ENCODE measurements at places on chromosomes 7 and 10.

- DNase-seq = no peak
Measured at GRCh38 chr10:130751106-130751840, 560.2 kb downstream of the TCERG1L start.

DNA sequence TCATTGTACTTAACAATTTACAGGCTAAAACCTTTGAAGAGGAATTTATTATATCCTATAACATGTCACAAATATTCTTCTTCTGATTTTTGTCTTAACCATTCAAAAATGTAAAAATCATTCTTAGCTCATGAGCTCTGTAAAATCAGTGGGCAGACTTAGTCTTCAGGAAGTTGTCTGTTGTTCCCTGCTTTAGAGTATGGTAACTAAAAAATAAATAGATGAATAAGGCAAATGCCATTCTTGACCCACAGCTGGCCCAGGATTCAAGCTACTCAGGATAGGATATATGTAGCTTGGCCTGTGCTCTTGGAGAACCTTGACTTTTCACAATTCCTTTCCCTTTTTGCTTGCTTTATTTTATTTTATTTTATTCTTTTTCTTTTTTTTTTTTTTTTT lies 51.5 kb downstream of the LRRC4 start:
- no peak for DNase-seq

DNA sequence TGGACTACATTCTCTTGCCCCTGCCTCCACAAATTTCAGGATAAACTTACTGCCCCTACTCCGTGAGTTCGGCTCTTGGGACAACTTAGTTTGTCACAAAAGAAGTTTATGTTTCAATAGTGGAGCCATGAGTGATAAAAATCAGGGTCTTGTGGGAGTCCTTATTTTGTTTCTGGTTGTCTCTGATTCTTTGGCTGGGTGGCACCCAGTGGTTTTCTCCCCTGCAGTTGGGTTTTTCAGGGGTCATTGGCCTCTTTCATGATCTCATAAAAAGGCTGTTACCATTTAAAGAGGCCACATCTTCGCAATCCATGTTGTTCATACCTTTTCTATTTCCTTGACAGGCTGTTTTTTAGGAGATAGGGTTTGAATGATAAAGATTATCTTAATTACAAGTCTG lies 5.5 kb downstream of the TET1 start:
- no peak for DNase-seq

GRCh38 chr7:104979167-104979841 lies 34.7 kb upstream of the KMT2E start:
- no peak for DNase-seq

DNA sequence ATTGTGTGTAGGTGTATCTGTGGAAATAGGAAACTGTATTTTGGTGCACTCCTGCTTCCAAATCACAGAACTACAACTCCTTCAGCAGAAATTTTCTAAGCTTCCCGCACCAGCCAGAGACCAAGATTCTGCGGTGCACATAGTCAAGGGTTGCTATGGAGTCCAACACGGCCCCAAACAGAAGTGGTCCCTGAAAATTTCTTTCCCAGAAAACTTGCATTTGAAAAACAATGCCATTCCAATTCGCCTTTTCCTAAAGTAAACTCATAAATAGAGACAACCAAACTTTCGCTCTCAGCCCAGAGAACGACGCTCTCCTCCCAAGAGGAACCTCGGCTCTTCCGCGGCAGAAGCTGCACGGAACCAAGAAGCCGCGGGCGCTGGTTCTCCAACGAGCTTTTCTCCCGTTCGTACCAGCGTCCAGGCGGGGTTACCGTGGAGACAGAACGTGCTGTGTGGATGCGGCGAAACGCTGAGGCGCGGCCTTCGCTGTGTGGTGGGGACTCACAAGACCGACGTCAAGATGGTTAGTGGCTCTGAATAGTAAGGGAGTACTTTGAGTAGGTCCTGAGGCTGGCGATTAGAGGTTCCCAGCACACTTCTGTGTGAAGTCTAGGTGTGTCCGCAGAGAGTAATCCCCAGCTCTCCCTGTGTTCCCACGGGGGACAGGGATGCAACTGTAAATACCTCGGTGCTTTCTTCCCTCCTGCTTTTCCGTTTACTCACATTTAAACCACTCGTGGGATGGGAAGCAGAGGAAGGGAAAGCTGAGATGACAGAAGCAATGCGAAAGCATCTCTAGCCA lies 24.0 kb upstream of the ZC3HAV1 start:
- DNase-seq = peak; percentile 64

DNA sequence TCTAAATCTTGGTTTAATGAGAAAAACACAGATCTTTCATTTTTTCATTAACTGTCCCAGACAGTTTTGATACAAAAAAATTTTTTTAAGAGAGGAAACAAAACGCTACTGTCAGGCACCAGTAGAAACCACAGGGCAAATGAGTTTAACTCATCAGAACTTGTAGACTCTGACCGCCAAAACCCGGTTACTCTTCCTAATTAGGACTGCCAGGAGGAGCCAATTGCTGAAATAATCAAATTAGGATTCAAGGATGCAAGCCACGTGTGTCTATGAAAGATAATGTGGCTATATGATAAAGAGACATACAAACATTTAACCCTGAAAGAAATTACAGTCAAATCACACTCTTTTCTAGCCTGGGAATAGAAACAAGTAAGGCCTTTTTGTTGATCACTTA lies 154.4 kb downstream of the DGKI start:
- DNase-seq = no peak

DNA sequence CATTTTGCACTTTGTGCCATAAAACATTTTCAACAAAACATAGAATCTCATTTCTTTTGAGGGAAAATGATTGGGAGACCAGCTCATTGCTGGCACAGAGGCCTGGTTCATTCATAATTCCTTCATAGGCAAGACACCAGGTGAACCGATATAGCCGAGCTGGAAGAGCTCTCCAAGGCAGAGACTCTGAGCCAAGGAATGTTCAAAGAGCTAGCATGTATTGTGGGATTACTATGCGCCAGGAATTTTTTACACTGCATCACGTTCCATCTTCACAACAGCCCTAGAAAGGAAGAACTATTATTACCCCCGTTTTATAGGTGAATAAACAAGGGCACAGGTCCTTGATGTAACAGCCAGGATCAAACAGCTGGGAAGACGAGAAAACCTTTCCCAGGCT lies 2.1 kb upstream of the IL6 start:
- DNase-seq = no peak

- no peak for DNase-seq
Measured at GRCh38 chr10:75295868-75296441, 60.2 kb upstream of the COMTD1 start.

DNA sequence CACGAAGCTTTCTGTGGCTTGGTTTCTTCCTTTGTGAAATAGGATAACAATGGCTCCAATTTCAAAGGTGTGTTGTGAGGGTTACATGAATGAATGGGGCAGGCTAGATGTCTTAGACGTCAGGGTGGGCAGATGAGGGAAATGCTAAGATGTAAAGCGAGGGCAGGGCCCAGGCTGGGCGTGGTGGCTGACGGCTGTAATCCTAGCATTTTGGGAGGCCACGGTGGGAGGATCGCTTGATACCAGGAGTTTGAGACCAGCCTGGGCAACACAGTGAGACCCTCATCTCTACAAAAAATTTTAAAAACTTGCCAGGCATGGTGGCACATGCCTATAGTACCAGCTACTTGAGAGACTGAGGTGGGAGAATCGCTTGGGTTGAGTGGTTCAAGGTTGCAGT lies 607.7 kb upstream of the FOXK1 start:
- DNase-seq = no peak

DNA sequence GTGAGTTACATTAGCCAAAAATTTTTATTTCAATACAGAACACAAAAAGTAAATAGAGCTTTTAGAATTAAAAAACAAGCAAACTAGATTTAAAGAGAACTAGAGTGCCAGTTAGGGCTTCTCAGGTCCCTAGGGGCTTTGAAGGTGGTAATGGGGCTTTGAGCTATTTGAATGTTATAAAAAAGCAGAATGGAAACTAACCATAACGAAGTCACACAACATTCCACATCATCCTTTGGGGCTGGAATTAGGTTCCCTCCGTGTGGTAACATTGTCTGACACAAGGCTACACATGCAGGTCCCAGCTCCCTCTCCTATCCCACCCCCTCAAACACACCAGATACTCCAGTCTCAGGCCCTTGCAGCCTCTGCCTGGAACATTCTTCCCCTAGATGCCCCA lies 15.3 kb downstream of the JAZF1 start:
- DNase-seq = no peak

DNA sequence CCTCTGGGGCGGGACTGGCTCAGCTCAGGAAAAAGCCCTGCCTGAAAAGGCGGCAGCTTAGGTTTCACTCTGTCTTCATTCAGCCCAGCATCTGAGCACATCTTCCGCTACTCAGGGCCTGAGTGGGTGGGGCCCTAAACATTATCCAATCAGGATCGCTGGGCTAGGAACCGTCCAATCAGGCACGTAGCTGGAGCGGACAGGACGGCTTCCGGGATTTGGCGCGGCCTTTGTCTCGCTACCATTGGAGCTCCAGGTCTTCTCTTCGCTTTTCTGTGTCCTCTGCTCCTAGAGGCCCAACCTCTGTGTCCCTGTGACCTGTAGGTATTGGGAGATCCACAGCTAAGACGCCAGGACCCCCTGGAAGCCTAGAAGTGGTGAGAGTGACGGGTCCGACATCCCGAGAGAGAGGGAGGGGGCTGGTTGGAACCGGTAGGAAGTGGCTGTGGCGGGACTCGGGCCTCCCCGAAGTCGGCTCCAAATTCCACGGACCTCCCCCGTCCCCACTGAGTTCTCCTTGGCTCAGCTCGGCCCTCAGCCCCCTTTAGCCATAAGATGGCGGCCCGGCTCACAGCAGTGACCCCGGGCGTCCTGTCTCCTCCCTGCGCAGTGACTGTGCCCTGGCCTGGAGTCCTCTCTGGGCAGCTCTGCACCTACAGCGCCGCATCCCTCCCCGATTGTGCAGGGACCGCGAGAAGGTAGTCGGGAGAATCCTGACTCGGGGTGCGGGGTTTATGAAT lies 99.1 kb downstream of the ZNF680 start:
- DNase-seq = no peak

DNA sequence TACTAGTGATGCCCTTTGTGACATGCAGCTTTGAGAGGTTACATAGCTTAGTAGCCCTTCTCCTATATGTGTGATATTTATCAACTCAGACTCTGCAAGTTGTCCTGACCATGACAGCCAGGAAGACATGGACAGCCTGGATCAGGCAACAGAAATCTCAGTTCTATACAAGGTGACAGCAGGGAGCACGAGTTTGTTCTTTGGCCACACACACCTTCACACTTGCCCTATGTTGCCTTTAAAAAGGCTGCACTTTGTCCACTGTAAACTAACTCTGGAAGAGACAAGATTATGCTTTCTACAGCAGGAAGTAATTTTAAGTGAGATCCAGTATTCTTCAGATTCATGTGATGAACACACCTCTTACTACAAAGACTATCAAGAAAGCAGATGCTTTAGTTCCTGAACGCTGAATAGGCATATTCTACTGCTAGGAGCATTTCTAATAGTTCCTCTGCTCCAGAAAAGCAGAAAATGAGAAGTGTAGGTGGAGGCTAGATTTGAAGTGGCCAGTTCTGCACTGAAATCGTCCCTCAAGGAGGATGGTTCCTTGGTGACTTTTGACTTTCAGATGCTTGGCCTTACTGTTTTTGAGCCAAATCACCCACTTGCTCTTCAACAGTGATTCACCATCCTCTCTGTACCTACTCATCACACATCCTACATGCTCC lies 239.2 kb downstream of the COBL start:
- DNase-seq = no peak

GRCh38 chr10:132497063-132497680 lies 40.4 kb upstream of the INPP5A start:
- DNase-seq = no peak

DNA sequence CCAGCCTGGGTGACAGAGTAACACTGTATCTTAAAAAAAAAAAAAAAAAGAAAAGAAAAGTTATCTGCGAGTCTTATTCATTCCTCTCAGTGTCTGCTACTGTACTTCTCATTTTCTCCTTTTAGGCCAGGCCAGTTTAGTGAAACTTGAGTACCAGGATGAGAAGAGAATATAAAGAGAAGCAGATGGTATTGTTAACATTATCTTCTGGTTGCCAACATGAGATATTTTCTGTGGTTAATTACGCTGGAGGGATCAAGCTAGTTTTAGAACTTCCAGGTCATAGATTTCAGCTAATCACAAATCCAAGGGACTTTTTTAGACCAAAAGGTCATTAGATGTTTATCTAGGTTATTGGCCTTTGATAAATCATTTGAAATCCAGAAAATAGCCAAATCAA lies 252.6 kb upstream of the SMIM30 start:
- no peak for DNase-seq

DNA sequence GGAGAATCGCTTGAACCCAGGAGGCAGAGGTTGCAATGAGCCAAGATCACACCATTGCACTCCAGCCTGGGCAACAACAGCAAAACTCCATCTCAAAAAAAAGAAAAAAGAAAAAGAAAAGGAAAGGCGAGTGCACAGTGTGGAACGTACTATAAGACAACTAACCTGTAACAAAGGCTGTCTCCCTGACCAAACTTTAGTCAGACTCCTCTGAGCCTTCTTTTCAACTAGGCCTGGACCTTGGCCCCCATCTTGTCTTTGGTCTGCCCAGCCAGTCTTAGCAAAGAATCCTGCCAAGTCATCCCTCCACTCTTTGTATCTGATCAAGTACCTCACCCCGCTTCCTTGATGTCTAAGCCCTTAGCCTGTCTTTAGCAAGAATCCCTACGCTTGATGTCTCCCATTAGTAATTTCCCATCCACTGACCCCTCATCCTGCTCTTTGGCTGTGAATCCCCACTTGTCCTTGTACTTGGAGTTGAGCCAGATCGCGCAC lies 68.9 kb upstream of the KDM7A start:
- DNase-seq = no peak

- DNase-seq = no peak
Measured at GRCh38 chr10:114281461-114281860, 42.4 kb downstream of the VWA2 start.

GRCh38 chr7:49780953-49781352 lies 7.5 kb downstream of the VWC2 start:
- no peak for DNase-seq

DNA sequence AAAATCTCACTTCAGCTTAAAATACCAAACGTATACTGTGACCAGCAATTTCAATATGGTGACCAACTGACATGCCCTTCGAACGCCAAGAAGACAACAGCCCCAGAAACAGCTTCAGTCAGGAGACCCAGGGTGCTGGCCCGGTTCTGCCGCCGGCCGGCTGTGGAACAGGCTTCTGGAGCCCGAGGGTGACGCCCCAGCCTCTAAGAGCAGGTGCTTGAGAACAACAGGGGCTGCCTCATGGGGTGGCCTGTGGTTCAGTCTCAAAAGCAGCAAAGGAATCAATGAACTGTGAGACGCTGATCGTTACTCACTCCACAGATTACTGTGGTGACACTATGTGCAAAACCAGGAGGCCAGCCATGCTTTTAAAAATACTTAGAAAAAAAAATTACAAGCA lies 17.3 kb downstream of the GPER1 start:
- no peak for DNase-seq

DNA sequence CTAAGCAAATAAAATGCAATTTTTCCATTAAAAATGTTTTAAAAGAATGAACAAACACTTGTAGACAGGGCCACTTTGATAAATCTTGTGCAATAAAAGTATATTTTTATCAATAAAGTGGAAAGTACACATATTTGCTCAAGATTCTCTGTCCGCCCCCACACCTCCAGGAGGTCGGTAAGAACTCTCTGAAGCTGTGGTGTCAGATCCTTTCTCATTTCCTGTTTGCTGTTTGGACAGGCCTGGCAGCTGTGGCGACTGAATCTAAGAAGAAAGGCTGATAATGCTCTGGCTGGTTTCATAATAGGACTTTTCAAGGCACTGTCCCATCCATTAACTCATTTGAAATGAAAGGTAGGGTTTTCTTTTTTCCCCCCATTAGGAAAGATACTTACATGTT lies 15.3 kb upstream of the ASB4 start:
- DNase-seq = no peak

Measured in fibroblast of skin of left biceps (primary cell).